ENCODE measurements at places on chromosomes 12 and 14.

DNA sequence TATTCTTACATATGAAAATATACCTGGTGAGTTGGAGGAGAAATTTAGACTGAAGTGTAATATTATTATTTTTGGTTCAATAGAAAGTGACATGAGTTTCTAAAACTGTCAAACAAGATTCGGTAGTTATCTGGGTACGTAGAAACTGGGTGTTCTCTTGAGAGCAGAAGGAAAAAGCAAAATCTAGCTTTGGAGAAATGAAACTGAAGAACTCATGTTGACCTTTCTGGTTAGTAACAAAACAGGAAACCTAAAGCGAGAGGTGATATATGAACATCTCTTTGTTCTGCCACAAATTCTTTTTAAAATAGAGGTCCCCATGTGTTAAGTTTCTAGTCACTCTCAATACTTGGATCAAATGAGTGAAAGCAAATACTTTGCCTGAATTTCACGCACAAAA lies 401.7 kb downstream of the TRHDE start:
- peak; percentile 15 for DNase-seq

GRCh38 chr14:51248016-51248987 lies 8.3 kb downstream of the TMX1 start:
- peak; percentile 48 for DNase-seq

DNA sequence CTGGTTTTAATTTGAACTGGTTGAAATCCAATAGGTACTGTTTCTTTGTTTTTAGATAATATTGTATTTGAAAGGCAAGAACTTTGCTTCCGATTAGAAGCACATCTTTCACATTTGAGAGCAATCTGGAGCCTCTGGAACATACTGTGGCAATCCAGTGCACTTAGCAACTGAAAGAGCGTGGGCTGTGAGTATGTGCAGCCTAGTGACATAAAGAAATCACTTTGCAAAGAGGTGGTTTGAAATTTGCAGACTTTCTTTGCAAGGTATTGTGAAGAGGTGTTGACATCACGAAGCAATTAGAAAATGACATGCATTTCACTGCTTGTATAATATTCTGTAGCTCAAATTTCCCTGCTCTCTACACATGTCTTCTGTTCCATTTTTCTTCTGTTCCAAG lies 23.5 kb upstream of the CFAP54 start:
- no peak for DNase-seq

DNA sequence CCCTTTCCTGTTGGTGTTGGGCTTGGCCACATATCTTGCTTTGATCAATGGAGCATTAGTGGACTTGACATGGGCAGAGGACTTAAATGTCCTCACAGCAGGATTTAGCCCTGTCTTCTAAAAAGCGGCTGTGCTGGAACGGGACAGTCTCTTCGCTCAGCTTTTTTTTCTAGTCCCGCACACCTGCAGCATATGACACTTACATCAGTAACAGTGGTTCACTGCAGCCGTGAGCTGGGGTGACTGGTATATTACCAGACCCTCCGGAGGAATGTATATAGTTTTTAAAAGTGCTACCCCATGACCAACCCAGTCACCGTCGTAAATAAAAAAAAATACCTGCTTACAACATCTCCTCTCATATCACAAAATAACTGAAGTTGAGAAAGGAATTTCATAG lies 164.5 kb downstream of the CRADD start:
- DNase-seq, result no peak

DNA sequence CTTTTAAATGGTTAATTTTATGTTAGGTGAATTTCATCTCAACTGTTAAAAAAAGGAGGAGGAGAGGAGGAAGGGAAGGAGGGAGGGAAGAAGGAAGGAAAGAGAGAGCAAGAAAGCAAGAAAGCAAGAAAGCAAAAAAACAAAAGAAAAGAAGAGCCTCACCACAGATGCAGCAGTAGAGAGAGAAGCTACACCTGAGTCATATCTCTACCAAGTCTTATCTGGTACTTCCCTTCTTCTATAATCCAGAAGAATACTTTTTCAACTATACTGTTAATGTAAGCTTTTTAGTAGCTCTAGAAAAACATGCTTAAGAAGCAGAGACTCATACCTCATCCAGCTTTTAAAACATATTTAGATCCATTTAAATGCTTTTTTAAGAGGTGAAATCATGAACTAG lies 5.6 kb upstream of the IL26 start:
- DNase-seq, result no peak

- no peak for DNase-seq
Measured at GRCh38 chr12:90149453-90149852, 440.8 kb upstream of the ATP2B1 start.

- DNase-seq, result no peak
Measured at GRCh38 chr14:105471823-105472485, 2.7 kb upstream of the CRIP2 start.

DNA sequence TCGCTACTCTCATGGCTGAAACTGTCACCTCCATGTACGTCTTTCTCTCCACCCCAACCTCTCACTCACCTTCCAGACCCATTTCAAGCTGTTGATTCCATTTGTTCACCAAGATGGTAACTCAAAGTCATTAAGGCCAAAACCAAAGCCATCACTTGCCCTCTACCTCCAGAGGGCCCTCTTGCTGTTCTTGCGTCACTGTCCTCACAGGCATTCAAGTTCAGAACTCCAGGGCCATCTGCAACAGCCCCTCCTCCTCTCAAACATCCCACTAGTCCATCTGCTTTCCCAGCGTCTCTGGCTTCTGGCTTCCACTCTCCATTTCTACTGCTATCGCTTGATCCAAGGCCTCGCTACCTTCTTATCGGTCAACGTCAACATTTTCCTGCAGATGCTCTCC lies 74.5 kb downstream of the VWF start:
- DNase-seq, result no peak

GRCh38 chr14:76428611-76429010 lies 52.7 kb downstream of the ESRRB start:
- DNase-seq, result no peak

DNA sequence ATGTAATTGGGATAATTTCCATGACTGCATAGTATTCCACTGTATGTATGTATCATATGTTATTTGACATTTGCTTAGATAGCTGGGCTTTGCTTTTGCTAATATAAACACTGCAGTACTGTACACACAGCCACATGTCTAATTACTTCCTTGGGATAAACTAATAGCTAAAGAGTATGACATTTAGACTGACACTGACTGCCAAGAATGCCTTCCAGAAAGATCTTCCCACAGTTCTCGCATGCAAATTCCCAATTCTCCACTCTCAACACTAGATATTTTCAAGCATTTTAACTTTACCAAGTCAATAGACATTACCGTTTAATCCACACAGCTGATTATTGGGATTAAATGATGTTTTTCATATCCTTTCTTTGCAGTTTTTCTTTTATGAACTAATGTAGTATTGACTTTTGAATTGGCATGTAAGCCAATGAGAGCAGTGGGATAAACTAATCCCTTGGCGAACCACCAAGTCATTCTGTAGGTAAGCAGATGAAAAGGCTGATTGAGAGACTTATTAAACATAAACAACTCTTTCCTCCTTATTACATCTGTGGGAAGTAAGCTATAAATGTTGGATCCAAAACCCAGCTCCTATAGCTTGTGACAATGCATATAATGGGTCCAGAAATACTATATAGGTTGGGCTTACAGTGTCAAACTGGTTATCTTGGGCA lies 55.5 kb downstream of the STON2 start:
- DNase-seq, result no peak

DNA sequence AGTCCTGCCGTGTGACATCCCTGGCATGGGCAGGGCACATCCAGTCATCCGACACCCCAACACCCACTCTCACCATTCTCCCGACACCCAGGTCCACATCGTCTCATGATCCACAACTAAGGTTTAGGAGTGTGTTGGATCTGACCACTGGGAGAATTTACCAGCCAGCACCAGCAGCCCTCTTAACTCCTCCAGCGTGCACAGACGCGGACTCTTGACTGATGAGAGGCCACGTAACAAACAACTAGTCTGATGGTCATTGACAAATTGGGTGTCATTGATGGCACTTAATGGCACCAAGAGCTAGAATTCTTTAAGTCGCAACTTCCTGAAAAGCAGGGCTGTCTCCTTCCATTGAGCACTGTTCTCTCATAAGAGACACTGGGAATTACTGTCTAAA lies 203.0 kb upstream of the SFSWAP start:
- DNase-seq, result no peak

DNA sequence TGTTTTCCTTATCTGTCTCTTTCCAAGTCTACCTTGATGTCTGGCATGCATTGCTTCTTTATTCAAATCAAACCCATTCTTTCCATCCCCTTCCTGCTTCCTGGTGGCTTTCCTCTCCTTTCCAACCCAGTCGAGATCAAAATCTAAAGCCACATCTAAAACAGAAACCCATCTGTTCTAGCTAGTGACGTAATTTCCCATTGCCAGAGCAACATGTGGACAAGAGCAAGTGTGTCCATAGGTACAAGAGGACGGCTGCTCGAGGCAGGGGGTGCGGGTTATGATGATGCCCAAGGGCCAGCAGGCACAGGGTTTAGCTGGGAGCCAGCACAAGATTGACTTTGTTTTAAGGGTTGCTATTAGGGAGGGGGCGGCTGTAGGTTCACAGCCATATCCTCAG lies 7.0 kb downstream of the KRT80 start:
- DNase-seq, result no peak

DNA sequence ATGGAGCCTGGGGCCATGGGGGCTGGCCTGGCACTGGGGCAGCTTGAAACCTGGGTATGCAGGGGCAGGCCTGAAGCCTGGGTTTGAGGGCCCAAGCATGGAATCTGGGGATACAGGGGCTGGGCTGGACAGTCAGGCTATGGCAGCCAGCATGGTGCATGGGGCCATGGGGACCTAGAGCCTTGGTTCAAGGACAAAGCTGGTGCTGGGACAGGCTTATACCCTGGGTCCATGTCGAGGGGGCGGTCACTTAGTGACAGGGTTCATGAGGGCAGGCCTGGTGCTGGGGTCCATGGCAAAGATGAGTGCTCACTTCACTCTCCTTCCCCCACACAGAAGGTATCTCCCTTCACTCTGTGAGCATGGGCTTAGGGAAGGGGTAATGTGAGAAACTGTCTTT lies 116.2 kb downstream of the BBS10 start:
- no peak for DNase-seq

- no peak for DNase-seq
Measured at GRCh38 chr14:100592461-100592891, 5.3 kb upstream of the BEGAIN start.

GRCh38 chr12:57128519-57129247 lies 400 bp downstream of the LRP1 start:
- DNase-seq, result no peak

GRCh38 chr14:63544591-63545299 lies 1.6 kb upstream of the PPP2R5E start:
- DNase-seq, result no peak

- peak; percentile 44 for DNase-seq
Measured at GRCh38 chr12:93624595-93625294, 52.3 kb downstream of the SOCS2 start.

- DNase-seq, result no peak
Measured at GRCh38 chr12:108846290-108846701, 11.1 kb downstream of the SSH1 start.

- DNase-seq, result no peak
Measured at GRCh38 chr14:54294802-54295201, 102.0 kb upstream of the CDKN3 start.

GRCh38 chr12:105761075-105761474 lies 377.7 kb downstream of the NUAK1 start:
- no peak for DNase-seq

- no peak for DNase-seq
Measured at GRCh38 chr14:51726166-51726899, 74.6 kb downstream of the FRMD6 start.

DNA sequence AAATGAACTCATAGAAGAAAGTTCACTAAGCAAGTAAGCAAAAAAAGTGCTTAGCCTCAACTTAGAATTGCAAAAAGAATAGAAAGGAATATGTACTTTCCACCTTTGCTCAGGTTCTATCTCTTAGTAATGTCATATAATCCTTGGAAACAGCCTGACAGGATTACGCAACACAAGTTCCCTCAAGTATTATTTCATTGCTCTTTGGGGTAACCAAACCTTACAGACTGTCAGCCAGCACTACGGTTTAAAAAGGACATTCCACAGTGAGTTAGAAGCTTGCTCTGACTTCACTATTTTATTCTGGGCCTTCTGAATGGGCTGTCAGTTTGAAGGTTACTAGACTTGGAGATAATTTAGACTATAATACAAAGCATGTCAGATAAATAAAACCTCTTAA lies 264.0 kb downstream of the ATXN7L3B start:
- DNase-seq, result no peak

DNA sequence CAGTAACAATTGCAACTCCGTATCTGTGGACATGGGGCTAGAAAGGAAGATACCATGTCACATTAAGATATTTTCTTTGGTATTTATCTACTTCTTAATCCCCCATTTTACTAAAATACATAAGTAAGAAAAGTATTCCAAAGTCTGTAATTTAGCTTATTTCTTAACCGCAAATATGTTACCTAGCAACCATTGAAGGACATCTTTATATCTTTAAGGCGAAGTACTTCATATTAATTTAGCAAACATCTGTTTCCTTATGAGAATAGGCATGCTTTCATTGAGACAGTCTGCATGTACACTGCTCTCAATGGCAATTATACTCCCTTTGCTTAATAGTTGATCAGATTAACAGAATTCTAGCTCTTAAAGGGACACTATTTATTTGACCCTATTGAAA lies 88.8 kb downstream of the NAV3 start:
- DNase-seq, result no peak

DNA sequence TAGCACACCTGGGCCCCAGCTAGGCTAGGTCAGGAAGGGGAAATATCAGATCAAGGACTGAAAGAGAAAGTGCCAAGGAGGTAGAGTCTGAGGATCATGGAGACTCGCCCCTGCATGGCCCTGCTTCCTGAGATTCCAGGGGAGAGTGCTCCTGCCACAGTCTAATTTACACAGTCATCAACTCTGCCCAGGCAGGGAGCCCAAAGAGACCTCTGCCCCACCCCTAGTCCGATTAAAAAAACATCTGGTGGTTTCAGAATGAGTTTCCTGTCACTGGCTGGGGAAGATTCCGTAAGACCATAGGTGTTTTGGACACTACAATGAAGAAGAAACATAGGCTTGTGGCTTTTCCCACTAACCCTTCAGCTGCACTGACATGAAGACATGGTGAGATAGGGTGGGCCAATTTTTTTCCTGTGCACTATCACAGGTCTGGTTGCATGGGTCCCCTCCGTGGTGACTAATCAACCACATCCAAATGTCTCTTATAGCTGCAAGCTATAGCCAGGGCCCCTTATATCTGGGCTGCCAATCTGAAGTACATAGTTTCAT lies 31.5 kb upstream of the GZMB start:
- peak; percentile 63 for DNase-seq

All from GM20000 (cell line).